ENCODE measurements at places on chromosomes 6 and 20.

DNA sequence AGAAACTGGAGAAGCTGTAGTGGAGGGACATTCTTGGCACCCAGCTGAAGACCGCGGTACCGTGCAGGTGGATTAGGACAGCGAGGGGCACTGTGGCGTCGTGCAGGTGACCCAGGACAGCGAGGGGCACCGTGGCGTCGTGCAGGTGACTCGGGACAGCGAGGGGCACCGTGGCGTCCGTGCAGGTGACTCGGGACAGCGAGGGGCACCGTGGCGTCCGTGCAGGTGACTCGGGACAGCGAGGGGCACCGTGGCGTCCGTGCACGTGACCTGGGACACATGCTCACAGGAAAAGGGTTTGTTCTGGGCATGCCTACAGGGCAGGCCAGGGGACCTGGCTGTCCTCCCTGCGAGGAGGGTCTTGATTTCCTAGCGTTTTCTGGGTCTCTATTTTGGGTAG is 29.2 kb upstream of the SMOC2 start:
- DNase-seq: no peak

- no peak for DNase-seq
Measured at GRCh38 chr6:131167773-131168172, 32.5 kb downstream of the AKAP7 start.

DNA sequence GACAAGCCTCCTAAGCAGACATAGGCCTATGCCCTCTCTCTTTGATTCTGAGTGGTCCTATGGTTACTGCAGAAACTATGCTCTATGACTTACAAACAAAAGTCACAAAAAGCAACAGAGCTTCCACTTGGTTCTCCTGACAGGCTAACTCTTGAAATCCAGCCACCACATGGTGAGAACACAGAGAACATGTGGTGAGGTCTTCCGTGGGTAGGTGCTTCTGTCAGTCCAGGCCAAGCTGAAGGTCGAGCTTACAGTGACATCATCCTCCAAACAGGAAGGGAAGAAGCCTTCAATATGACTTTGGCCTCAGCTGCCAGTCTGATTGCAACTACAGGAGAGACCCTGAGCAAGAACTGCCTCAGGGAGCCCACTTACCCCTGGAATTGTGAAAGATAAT is 265.5 kb downstream of the TBX18 start:
- no peak for DNase-seq

GRCh38 chr6:72798196-72798595 is 176.3 kb downstream of the KCNQ5 start:
- no peak for DNase-seq

DNA sequence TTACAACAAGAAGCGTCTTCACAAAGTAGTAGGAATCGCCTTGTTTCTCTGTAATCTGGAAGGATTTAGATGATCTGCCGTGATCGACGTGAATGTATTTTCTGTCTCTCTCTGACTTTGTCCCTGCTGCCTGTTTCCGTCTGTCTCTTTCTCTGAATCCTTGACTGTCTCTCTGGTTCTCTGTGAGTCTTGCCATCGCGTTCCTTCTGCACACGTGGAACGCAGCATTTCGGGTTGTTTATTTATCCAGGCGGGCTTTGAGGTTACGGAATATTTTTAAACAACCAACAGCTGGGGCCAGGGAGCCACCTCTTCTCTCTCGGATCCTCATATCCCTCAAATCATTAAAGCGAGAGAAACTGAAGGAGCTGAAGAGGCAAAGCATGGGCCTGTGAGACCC is 215.9 kb downstream of the ZDHHC14 start:
- DNase-seq: no peak
